ENCODE measurements at places on chromosomes 1 and 21. TPM values are rescaled to one million over a fixed set of nuclear protein-coding genes. Genes with fewer than 3 reads are reported as not detected.

DNA sequence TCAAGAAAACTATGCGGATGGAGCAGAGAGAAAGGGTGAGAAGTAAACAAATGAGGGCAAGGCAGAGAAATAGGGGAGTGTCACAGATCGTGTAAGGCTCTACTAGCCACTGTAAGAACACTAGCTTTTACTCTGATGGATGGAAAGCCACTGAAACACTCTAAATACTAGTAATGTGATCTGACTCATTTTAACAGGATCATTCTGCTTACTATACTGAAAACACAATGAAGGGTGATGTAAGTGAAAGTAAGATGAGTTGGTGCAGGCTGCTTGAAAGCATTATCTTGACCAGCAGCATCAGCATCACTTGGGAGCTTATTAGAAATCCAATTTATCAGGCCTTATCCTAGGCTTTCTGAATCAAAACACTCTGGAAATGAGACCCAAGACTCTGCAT lies 32.7 kb downstream of the TUT4 start:
- no peak overlapping the region for H3K4me3 ChIP-seq
- no peak for DNase-seq
- no peak overlapping the region for H3K27ac ChIP-seq
- no peaks in the 10 kb centered on the region for H3K27me3 ChIP-seq
- H3K36me3 ChIP-seq = peaks cover 10% of the 10 kb centered on the region

Gene FCER1G
- total RNA-seq = 169 TPM

Gene GPR3
- total RNA-seq = 0.58 TPM

Gene CHI3L2
- total RNA-seq = 30.1 TPM
